ENCODE measurements at places on chromosomes 11 and 22.

- no peak for DNase-seq
Observed at GRCh38 chr11:23688835-23689234, 808.0 kb upstream of the LUZP2 start.

DNA sequence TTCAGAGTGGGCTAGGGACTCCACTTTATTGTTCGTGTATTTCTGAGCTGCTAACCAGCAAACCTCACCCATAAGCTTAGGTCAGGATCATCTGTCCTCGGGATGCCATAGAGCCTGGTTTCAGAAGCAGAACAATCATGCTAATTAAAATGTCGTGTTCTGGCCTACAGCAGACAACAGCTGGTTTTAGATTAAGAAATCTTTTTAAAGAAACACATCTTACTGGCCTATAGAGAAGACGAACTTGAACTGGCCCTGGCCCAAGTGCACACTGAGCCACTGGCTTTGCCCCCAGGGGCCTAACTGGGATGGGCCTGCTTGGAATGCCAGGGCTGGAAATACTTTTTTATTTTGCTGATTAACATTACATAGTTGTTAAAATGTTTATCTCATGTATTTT, 63.2 kb downstream of the ALX4 start:
- DNase-seq: no peak

GRCh38 chr11:13826505-13827278, 135.8 kb upstream of the SPON1 start:
- DNase-seq: no peak

DNA sequence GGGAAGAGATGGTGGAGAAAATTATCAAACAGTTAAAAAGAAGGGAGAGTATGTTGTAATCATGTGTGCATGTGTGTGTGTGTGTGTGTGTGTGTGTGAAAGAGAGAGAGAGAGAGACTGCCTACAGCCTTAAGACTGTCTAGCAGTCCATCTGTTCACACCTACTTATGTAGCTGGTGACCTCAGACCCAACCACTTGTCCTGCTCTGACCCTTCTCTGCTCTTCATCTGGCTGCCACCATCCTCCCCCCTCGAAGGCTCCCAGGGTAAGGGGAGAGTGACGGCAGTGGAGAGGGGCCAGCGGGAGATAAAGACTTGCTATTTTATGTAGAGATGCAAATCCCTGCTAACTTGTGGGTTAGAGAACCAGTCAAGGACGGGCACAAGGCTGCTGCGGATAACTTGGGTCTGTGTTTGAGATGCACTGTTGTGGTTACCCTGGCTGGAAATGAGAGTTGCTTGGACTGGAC, 24.9 kb upstream of the GRAMD1B start:
- DNase-seq: no peak

DNA sequence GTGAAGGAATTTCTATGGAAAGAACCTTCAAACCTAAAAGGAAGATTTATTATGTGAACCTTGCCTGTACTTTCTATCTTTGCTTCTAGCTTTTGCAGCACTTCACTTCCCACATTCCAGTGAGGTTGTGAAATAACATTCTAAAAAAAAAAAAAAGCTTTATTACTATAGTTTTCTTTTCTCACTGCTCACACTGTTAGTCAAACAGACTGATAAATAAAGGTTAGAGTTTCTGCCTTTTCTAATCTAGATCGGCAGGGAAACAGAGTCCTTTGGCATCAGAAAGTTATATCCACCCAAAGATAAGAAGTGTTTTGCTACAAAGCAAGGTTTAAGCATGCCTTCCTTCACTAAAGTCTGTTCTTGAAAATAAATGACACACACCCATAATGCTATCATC, 2.8 kb downstream of the AAMDC start:
- no peak for DNase-seq

DNA sequence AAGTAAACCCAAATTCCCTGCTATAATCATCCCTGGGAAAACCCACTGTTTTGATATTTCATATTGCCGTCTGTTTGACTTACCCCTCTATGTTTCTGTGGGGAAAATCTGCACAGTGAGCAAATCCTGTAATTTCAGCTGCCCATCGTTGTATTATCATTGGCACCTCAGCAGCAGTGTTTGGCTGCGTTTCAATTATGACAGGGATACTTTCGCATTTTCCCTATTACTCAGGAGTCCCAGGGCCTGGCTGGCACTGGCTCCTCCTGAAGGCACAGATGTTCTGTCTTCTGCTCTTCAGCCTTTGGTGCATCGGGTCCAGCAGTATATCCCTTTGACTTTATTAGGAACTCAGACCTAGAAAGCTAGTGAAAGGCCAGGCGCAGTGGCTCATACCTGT, 12.2 kb upstream of the MMP12 start:
- no peak for DNase-seq

DNA sequence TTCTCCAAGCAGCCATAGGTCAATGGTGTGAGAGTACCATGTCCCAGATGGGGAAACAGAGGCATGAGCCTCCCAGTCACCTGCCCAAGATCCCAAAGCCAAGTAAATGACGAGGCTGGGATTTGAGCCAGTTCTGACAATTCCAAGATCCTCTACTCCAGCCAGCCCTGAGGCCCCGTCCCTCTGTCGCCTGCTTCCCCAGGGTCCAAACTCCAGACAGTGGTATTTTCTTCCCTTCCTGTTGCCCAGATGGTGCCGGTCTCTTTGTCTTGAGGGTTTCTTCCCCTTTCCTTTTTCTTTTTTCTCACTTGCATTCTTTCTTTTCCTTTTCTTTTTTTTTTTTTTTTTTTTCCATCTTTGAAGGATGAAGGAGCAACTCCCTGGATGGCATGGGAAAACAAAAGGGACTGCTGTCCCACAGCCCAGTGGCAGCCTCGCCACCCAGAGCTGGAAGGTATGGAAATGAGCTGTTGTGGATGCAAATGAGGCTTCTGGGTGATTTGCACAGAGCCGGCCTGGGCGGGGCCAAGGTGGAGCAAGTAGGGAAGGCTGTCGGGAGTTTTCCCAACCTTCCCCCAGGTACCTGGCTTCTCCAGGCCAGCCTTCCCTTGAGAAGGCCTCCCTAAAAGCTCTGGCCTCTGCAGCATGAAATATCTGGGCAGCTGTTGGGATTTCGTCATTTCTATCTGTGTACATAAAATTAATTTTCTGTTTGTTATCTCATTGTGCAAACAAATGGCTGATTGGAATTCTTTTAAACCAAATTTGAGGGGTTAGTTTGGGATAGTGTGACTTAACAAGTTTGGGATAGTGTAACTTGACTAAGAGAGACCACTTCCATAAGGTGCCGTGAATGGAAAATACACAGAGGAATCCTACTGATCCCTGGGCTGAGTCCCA, 146.8 kb downstream of the MN1 start:
- no peak for DNase-seq

GRCh38 chr22:48893288-48894063, 934.2 kb downstream of the BRD1 start:
- DNase-seq: no peak

All from T-helper 17 cell (primary cell).